Fibroblast of the aortic adventitia (primary cell): ENCODE measurements at places on chromosomes 5 and 9. TPM values are rescaled to one million over a fixed set of nuclear protein-coding genes. Genes with fewer than 3 reads are reported as not detected.
A peak's percentile ranks its signal among the peaks of the same experiment; 100 is the strongest.

Gene TAS2R1
- not detected in 2 replicates for total RNA-seq

Gene TAF1L
- not detected in 2 replicates for total RNA-seq

Gene IARS1
- total RNA-seq: 428 and 482 TPM in 2 replicates

Gene MFAP3
- 13.5 and 75.3 TPM in 2 replicates for total RNA-seq

Gene ABLIM3
- 13.9 and 24.9 TPM in 2 replicates for total RNA-seq

Gene SAPCD2
- total RNA-seq: 0.41 and 1.5 TPM in 2 replicates

Gene NUTM2F
- total RNA-seq: not detected in 2 replicates

Gene PCDH12
- under 0.01 and 0.16 TPM in 2 replicates for total RNA-seq

Gene STARD4
- 36.1 and 88.1 TPM in 2 replicates for total RNA-seq

Gene SNX18
- total RNA-seq: 38.8 and 44.7 TPM in 2 replicates

Gene NR2F1
- total RNA-seq: 8.0 and 20.5 TPM in 2 replicates

GRCh38 chr5:77398896-77399295 is 93.2 kb downstream of the WDR41 start:
- no peak for DNase-seq

- peak; percentile 80 for DNase-seq
These were observed 135.5 kb downstream of the PRR16 start for GRCh38 chr5:120599576-120599975.

GRCh38 chr9:37801959-37802711 is 1.5 kb downstream of the DCAF10 start:
- DNase-seq: no peak

DNA sequence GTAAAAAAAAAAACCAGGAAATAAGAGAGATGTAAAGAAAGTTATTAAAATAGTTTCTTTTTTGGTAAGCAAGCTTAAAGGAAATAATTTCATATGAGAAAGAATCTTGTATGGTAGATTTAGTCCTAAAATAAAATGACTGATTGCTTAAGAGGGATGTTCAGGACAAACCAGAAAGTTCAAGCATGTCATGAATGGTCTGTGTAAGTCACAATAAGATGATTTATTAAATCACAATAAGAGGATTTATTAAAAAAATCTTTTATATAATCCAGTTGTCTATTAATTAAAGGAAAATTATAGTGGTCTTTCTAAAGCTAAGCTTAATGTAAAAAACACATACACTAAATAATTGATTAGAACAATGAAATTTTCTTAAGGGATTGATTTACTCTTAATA is 91.8 kb upstream of the OR13F1 start:
- DNase-seq: no peak

DNA sequence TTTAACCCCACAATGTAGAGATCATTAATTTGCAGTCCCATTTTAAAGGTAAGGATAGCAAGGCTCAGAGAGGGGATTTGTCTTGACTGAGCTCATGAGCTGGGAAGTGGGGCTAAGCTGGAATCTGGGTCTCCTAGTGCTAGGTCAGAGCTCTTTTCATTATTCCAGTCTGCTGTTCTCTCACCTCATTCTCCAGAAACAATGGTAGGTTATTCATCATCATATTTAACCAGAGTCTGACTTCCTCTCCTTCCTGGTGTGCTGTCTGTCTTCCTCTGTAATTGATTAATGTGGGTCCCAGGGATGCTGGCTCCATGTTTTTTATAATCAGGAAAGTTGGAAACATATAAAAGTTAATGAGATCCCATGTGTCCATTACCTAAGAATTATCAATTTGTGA is 20.6 kb downstream of the C9orf43 start:
- no peak for DNase-seq

- peak; percentile 35 for DNase-seq
These were observed 1425.4 kb downstream of the FOXD4L5 start for GRCh38 chr9:63859475-63860215.

- DNase-seq: peak; percentile 51
These were observed 87.5 kb upstream of the SARDH start for GRCh38 chr9:133825555-133826218.

DNA sequence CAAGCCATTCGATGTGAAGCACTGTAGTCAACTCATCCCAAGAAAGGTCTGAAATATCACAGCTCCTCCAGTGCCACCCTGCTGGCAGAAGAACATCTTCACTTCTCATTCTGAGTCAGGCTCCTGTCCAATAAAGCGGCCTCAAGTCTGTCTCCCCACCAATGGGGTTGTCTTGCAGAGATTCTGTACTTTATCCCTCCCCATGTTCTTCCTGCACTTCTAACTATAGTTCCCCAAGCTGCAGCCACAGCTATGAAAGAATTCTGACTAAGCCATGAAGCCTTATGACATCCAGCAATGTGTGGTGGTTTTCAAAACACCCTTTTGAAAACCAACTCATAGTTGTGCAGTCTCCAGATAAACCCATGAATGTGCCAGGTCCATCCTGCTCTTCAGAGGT is 6.8 kb downstream of the MACROH2A1 start:
- peak; percentile 60 for DNase-seq

DNA sequence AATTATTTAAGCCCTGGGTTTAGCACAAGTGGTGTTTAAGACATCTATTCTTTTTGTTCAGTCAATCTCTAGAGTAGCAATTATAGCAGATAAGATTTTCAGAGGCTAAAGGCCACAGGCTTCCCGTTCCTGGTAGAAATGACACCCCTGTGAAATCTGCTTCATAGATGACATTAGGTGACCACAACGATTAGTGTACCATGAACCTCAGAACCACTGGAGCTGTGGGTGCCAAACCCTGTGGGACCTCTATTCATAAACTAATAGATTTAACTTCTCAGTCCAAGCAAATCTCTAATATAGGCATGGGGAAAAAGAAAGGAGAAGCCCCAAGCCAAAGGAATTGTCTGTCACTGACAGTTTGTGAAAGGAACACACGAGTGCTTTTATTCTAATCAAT is 207.4 kb downstream of the ARRDC3 start:
- no peak for DNase-seq

DNA sequence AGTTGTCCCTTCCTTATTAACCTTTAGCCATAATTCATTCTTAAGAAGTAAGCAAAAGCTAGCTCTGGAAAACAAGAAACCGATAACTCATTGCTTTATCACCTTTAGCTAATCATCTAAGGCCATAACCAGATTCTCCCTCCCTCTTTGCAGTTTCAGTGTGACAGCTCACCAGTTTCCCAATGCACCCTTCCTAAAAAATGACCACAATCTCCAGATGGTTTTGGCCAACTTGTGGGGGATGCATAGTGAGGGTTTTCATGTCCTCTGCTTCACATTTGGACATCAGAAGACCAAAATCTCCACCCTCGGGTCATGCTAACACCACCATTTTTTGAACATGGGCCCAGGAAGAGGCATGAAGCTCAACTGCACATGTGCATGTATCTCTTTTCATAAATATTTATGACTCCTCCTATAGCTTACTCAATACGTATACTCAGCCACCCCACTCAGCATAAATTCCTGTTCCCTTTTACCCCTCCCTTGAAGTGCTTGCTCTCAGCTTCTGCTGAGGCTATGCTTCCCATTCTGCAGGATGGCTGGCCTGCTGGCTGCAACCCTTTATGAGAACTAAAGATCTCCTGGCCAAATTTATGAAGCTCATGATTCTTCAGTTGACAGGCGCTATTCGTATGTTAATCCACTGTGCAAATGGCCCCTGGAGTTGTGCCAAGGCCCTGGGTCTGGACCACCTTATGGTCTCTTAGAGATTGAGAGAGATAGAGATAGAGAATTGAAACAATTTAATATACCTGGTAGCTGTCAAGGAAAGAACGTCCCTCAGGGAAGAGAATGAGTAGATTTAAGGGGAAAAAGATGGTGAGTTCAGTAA is 14.8 kb downstream of the PPP3R2 start:
- no peak for DNase-seq

DNA sequence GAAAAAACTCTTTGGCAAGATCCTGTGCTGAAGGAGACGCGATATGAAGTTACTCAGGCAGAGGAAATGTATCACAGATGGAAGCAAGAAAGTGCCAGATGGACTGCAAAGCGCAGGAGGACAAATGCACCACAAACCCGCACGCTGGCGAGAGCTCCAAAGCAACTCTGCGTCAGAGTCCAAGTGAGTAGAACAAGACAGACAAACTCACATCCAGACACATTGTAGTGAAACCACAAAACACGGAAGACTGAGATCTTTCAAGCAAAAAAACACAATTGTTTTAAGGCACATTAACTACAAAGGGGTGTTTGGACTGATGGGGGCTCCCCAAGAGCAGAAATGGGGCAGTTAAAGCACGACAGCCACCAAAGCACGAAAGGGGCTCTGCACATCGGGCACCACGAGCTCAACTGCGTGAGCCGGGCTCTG is 39.2 kb upstream of the NKD2 start:
- DNase-seq: peak; percentile 94

DNA sequence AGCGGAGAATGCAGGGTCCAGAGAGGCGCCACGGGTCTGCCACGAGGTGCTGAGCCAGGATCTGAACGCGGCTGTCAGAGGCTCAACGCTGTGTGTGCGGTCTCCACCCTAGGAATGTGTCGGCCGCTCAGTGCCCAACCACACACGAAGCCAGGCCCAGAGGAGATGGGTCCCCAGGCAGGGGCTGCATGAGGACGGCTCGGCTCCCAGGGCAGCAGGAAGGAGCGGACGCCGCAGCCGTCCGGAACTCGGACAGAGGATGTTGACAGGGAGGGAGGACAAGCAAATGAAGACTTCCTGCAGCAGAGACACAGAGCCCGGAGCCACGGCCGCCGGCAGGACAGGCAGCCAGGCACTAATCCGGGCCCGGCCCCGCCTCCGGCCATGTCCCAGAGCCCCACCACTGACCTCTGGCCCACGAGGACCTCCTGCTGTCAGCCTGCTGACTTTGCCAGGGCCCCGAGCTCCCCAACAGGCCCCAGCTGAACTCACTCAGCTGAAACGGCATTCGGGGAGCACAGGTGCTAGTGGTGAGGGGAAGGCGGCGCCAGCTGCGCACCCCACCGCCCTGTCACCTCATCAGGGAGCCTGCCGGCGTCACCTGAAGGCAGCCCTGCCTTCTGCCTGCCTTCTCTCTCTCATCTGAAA is 12.7 kb downstream of the VAV2 start:
- DNase-seq: peak; percentile 27

GRCh38 chr9:13431222-13431536 is 151.7 kb upstream of the MPDZ start:
- no peak for DNase-seq

DNA sequence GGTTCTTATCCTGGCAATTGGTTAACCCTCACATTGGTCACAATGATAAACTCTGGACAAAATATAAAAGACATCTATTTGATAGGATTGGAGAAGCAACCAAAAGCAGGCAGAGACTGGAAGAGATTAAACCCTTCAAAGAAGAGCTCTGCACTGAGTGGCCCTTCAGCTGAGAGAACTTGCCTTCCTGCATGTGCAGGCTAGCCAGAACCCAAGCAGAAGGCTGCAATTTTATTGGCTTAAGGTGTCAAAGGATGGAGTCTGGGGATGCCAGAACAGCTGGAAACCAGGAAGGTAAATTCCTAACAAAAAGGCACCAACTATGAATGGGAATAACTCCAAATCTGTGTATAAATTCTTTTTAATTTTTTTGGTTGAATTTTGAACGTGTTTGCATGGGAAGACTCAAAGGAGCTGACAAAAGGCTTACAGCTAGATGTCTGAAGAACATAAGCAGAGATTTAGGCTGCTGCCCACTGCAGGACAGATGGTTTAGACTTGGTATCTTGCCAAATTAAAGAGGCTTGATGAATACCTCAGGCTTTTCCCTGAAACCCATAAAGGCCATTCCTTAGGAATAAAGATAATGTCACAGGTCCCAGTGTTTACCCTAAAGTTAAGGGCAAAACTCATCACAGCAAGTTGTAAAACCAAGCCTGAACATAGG is 66.3 kb downstream of the NR2F1 start:
- no peak for DNase-seq

DNA sequence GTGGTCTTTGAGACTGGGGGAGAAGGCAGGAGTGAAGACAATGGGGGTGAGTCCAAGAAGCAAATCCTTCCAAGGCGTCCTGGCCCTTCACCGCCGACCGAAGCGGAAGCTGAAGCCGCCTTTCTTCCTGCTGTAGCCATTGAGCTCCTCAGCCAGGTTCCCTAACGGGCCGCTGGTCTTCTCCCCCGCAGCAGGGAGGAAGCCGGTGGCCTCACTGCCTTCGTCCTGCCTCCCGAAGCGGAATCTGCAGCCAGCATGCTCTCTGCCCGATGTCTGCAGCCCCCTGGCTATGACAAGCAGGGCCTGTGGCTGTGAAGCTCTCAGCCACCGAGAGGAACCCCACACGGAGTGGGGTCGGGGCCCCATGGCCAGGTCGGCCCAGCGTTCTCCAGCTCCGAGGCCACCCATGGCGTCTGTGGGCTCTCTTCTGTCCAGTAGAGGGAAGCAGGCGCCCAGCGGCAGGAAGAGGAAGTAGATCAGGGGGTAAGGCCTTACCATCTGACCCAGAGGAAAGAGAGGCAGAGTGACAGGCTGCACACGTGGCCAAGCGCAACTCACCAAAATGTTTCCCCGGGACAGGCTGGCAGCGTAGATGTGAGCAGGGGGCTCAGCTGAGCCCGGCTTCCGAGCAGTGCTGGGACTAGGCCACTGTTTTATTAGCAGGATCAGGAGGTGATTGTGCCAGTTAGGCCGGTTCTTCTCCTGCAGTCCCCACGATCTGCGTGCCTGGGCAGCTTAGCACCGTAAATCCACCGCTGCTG is 3.1 kb downstream of the QRFP start:
- DNase-seq: no peak

DNA sequence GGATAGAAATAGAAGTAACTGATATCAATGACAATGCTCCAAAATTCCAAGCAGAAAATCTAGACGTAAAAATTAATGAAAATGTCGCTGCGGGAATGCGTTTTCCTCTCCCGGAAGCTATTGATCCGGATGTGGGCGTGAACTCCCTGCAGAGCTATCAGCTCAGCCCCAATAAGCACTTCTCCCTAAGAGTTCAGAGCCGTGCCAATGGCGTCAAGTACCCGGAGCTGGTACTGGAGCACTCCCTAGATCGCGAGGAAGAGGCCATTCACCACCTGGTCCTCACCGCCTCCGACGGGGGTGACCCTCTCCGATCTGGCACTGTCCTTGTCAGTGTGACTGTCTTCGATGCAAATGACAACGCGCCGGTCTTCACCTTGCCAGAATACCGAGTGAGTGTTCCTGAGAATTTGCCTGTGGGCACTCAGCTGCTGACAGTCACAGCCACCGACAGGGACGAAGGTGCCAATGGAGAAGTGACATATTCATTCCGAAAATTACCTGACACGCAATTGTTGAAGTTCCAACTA is 818 bp downstream of the PCDHGA10 start:
- no peak for DNase-seq

DNA sequence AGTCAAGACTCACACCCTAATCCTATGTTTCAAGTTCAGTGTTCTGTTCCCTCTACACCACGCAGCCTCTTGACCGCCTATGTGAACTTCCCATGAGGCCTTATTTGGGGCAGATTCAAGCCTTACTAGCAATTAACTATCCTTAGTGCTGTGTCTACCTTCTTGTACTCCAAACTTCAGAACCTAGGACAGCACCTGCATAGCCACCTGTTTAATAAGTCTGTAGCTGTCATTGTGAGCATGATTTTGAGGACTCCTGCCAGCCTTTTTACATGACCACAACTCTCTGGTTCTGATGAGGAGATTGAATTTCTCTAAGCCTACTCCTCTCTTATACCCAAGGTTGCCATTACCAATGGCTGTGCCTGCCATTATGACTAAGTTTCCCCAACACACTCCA is 50.8 kb upstream of the PCSK1 start:
- peak; percentile 51 for DNase-seq
